Esophagus (tissue), 2 donors: ENCODE measurements at places on chromosomes 1 and 21. TPM values are rescaled to one million over a fixed set of nuclear protein-coding genes. Genes with fewer than 3 reads are reported as not detected.

The AMY1A gene
- not detected for polyA plus RNA-seq

The DNM3 gene
- polyA plus RNA-seq: 0.76 TPM

The CGN gene
- polyA plus RNA-seq: 13.7 TPM

The SYNJ1 gene
- 3.8 TPM for polyA plus RNA-seq

The AIRE gene
- 0.06 TPM for polyA plus RNA-seq

The PROK1 gene
- 0.53 TPM for polyA plus RNA-seq

The MTARC2 gene
- polyA plus RNA-seq: 5.0 TPM

The HSD3B1 gene
- not detected for polyA plus RNA-seq

The PGLYRP3 gene
- 21.5 TPM for polyA plus RNA-seq

The DDAH1 gene
- polyA plus RNA-seq: 6.9 TPM

The NFASC gene
- polyA plus RNA-seq: 6.0 TPM

The AVPR1B gene
- polyA plus RNA-seq: not detected

The CYYR1 gene
- 4.2 TPM for polyA plus RNA-seq

The PCSK9 gene
- polyA plus RNA-seq: 5.1 TPM

The NPL gene
- 5.5 TPM for polyA plus RNA-seq

The FCRL2 gene
- polyA plus RNA-seq: 0.18 TPM

The TNFRSF1B gene
- polyA plus RNA-seq: 3.4 TPM

The FAM151A gene
- 0.26 TPM for polyA plus RNA-seq

The OR2T29 gene
- not detected for polyA plus RNA-seq

The CA6 gene
- polyA plus RNA-seq: 0.06 TPM

The PEX11B gene
- polyA plus RNA-seq: 26.4 TPM
